Naive thymus-derived CD4-positive, alpha-beta T cell (primary cell): ENCODE measurements at places on chromosomes 3 and 15. TPM values are rescaled to one million over a fixed set of nuclear protein-coding genes. Genes with fewer than 3 reads are reported as not detected.

Gene RETNLB
- total RNA-seq = not detected

Gene BFSP2
- not detected for total RNA-seq

Gene GHSR
- total RNA-seq = not detected

Gene NIT2
- total RNA-seq = 51.6 and 52.8 TPM in 2 replicates

Gene ATP10A
- total RNA-seq = 57.6 TPM

Gene CFAP91
- total RNA-seq = 0.32 TPM

Gene TLR9
- total RNA-seq = 2.3 TPM

Gene PRTG
- total RNA-seq = not detected
